ENCODE measurements at places on chromosomes 3 and 15.

GRCh38 chr3:110495201-110495927 lies 576.3 kb upstream of the NECTIN3 start:
- DNase-seq: no peak

GRCh38 chr15:81492969-81493645 lies 119.1 kb upstream of the TMC3 start:
- DNase-seq: no peak

DNA sequence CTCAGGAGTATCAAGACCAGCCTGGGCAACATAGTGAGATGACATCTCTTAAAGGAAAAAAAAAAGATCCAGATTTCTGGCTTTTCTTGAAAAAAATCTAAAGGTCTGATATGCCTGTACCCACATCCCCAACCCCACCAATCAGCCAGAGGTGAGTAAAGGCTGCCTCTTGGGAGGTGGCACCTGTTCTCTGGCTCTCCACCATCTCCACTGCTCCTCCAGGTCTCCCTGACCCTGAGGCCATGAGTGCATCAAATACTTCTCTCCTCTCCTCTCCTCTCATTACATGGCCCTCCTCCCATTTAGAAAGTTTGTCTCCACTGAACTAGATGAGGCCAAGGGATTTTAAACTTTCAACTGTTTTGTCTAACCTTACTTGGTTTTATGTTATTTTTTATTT lies 5.2 kb downstream of the SIAH2 start:
- no peak for DNase-seq

- no peak for DNase-seq
Observed at GRCh38 chr3:45347315-45348000, 40.9 kb upstream of the LARS2 start.

- peak; percentile 38 for DNase-seq
Observed at GRCh38 chr15:31256378-31257265, 70.0 kb upstream of the KLF13 start.

All from right cardiac atrium (tissue), 5 donors.